ENCODE measurements at places on chromosomes 5 and 9. TPM values are rescaled to one million over a fixed set of nuclear protein-coding genes. Genes with fewer than 3 reads are reported as not detected.

The QRFP gene
- not detected for total RNA-seq

The GRM6 gene
- total RNA-seq: not detected

The ADAMTSL1 gene
- total RNA-seq: not detected

The PAPPA gene
- total RNA-seq: 7.0 TPM
